ENCODE measurements at places on chromosomes 5 and 9.

- no peak for DNase-seq
Measured at GRCh38 chr5:10400831-10401230, 40.8 kb upstream of the ROPN1L start.

- DNase-seq: no peak
Measured at GRCh38 chr5:175809531-175810121, 61.8 kb upstream of the CPLX2 start.

DNA sequence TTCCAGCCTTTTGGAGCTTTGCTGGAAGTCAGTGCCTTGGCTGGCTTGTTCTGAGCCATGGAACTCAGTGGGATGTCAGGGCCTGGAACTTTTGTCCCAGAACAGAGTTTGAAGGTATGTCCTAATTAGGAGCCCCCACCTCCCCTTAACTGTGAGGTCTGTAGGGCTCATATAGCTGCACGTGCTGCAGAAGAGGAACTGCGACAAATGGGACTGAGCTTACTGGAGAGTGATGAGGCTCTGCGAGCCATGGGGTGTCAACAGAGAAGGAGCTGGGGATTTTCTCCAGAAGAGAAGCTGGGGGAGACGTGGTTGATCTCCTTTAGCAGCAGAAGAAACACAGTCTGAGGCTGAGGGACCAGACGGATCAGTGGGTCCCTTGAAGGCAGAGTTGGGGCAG lies 10.9 kb downstream of the TMEM8B start:
- DNase-seq: no peak

DNA sequence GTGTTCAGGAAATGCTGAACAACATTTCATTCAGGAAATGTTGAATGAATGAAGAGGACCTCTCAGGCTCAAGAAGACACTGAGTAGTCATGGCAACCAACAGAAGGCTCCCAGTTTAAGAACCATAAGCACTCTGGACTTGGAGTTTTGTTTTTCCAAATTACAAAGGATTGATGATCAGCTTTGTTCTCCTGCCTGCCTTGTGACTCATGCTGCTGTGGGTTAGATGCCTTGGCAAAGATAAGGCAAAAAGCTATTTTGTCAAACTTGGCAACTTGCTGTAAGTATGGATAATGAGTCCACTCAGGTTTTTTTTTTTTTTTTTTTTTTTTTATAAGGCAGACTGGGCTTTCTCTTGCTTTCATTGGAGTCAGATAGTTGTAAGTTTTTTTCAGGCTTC lies 365.0 kb downstream of the TMEM232 start:
- DNase-seq: no peak

GRCh38 chr5:37437711-37438110 lies 58.6 kb downstream of the WDR70 start:
- no peak for DNase-seq

GRCh38 chr9:78023003-78023741 lies 8.4 kb downstream of the GNAQ start:
- DNase-seq: no peak

DNA sequence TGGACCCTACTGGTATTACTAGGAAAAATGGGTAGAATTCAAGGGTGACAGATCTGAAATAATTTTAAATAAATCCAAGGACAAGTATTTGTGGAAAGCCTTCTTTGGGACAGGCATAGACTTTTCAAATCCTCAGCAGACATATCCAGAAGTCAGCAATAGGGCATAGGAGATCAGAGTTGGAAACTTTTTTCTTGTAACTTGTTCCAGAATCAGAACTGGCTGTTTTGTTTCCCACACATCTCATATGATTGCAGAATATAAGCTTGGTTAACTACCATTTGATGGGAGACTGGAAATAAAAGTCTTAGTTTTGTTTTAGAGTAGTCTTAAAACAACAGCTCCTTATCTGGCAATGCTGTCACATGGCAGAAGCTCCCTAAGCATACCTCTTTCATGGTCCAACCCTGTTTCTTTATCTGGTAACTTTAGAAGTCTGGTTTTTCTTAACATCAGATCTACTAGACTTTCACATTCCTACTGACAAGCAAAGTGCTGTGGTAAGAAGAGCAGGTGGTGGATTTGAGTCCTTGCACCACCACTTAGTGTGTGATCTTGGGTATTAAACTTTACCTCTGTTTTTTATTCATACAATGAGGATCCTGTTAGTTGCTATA lies 25.1 kb downstream of the XRCC4 start:
- no peak for DNase-seq

- DNase-seq: peak; percentile 5
Measured at GRCh38 chr9:17135295-17136160, 688 bp downstream of the CNTLN start.

All from activated gamma-delta T cell treated with Interleukin-2 at 50 U/mL for 16 hours (primary cell).